ENCODE measurements at places on chromosomes 11 and 22. TPM values are rescaled to one million over a fixed set of nuclear protein-coding genes. Genes with fewer than 3 reads are reported as not detected.

The IGSF9B gene
- 6.8 TPM for polyA plus RNA-seq

GRCh38 chr22:30869667-30870395 is 98.7 kb downstream of the MORC2 start:
- no peak for DNase-seq

The PDGFB gene
- polyA plus RNA-seq, result 15.1 TPM

GRCh38 chr11:132343445-132344175 is 973.2 kb downstream of the NTM start:
- DNase-seq, result no peak

DNA sequence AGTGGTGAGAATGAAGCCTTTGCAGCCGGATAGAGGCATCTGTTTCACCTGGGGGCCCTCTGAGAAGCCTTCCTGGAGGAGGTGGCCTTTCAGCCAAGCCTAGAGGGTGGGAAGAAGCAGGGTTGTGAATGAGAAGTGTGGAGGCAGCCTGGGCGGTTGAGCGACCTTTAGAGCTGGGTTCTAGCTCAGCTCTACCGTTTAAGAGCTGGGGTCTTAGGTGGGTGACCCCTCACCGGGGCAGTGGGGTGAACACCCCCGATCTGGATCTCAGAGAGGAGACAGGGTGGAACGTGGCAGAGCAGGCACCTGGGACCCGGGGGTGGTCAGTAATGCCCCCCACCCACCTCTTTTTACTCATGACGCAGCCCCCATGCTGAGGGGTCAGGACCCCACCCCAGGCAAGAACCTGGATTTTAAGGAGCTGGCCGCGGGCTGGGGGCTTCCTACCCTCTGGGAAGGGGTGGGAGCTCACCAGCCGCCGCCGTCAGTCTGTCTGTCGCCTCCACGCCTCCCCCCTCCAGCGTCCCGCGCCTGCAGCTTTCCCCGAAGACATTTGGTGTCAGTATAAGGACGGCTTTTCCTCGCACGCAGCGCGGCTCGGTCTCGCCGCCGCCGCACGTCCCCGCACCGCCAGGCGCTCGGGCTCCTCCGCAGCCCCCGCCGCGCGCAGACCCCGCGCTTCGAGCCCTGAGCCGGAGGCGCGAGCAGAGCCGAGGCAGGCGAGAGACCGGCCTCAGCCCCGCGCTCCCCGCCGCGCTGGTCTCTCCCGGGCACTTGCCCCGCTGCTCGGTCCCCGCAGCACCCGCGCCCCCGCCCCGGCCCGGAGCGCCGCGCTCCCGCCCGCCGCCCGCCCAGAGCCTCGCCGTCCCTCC is 13.3 kb upstream of the CACNA1I start:
- no peak for DNase-seq

DNA sequence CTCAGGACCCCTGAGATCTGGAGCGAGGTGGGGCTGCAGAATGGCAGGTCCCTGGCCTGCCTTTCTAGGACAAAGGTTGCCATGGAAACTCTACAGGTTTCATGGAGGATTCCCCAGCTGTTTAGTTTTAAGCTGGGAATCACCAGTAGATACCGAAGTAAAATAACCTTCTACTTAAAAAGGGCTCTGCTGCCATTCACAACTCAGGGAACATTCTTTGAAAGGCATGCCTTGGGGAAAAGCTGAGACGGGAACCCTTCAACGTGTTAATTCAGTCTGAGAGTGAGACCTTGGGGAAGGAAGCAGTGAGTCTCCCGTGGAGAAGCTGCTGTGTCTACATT is 493.3 kb downstream of the BRD1 start:
- no peak for DNase-seq

DNA sequence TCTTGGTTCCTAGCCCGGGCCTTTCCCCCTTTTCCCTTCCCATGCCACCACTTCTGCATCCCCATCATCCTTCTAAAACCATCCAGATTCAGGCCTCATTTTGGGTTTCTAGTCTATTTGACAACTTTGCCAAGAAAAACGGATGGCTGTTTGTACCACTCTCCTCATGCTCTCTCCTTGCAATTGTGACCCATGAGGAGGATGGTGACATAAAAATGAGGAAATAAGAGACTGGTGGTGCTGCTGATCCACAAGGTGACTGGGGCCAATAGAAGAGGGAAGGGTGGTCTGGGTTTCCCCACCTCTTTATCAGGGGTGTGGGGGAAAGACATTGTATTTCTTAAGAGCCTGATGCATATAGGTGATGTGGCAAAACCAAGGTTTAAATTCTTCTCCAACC is 1.0 kb downstream of the MS4A4A start:
- DNase-seq, result no peak

- DNase-seq, result no peak
These were observed 62.4 kb upstream of the BMAL1 start for GRCh38 chr11:13215149-13215548.

DNA sequence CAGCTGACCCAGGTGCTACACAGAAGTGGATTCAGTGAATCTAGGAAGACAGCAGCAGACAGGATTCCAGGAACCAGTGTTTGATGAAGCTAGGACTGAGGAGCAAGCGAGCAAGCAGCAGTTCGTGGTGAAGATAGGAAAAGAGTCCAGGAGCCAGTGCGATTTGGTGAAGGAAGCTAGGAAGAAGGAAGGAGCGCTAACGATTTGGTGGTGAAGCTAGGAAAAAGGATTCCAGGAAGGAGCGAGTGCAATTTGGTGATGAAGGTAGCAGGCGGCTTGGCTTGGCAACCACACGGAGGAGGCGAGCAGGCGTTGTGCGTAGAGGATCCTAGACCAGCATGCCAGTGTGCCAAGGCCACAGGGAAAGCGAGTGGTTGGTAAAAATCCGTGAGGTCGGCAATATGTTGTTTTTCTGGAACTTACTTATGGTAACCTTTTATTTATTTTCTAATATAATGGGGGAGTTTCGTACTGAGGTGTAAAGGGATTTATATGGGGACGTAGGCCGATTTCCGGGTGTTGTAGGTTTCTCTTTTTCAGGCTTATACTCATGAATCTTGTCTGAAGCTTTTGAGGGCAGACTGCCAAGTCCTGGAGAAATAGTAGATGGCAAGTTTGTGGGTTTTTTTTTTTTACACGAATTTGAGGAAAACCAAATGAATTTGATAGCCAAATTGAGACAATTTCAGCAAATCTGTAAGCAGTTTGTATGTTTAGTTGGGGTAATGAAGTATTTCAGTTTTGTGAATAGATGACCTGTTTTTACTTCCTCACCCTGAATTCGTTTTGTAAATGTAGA is 1.7 kb downstream of the MALAT1 start:
- no peak for DNase-seq

DNA sequence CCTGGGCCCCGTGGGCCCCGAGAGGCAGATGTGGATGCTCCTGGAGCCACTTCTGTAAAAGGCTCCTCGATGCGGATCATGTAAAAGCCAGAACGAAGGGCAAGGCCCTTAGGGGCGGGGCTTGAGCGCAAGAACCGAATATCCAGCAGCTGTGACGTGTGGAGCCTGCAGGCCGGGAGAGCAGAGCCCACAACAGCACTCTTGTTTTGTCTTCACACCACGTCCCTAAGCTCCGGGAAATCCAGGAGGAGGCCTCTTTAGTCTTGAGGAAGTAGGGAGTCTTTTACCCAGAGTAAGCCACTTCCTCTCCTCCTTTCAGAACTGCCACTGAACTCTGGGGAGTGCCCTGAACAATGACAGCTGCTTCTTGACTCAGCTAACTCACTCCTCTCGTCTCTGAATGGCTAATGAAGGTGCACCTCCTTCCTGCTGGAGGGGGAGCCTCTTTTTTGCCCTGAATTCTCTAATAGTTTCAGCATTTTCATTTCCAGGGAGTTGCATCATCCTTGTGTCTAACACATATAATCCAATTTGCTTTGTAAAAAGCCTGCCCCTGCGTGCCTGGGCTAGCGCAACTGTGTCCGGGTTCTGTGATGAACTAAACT is 12.5 kb downstream of the L3MBTL2 start:
- no peak for DNase-seq

The SCN3B gene
- 2.2 TPM for polyA plus RNA-seq

The AIFM3 gene
- 1.1 TPM for polyA plus RNA-seq

The DDT gene
- 63.9 TPM for polyA plus RNA-seq

- no peak for DNase-seq
These were observed 18.2 kb downstream of the ZBTB16 start for GRCh38 chr11:114077482-114078305.

DNA sequence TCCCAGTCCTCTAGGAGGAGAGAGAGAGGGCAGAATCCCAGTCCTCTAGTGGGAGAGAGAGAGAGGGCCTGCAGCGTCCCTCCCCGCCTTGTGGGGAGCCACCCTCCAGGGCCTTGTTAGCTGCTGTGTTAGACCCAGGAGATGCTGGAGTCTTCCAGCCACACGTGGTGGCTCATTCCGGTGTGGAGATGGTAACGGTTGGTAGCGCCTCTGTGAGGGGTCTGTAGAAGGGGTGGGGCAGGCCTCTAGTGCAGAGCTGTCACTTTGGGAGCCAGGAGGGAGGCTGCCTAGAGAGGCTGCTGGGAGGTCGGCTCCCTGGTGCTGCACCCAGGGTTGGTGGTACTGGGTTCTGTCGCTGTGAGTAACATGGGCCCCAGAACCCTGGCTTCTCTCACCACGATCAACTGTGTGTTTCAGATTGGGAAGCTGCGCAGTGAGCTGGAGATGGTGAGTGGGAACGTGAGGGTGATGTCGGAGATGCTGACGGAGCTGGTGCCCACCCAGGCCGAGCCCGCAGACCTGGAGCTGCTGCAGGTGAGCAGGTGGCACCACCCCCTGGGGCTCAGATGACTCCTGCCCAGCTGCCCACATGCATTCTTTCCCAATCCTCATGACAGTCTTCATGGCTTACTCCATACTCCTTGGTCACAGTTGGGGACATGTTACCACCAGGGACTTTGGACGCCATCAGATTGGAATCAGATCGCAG is 27.3 kb downstream of the TOM1 start:
- no peak for DNase-seq

The LDHAL6A gene
- polyA plus RNA-seq, result 1.1 TPM

DNA sequence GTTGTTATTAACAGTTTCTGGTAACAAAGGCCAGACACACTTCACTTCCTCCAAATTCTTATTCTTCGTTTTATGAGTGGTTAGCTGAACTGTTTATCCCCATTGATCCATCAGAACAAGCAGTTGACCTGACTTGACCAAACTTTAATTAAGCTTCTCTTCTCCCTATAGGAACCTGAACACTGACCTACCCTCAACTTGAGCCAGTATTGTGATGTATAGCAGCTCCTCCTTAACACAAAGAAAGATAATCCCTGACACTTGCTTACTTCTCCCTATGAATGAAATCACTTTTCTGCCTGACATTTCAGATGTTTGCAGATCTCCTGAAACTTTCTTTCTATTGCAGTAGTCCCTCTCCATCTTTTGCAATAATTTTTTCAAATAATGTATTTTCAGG is 41.9 kb downstream of the ANO5 start:
- no peak for DNase-seq

DNA sequence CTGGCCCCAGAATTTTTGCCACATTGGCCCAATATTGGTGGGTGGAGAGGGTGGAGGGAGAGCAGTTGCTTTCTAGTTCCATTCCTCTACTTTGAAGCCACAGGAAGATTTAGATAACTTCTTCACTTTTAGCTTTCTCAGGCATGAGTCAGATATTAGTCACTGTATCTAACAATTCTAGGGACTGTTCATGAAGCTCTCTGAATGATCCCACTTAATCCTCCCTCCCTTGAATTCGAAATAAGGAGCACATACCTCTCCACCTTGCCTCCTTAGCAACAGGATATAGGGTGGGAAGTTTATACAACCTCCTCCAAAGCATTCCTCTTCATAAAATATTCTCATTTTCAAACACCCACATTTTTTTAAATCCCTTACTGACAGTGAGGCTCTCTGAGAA is 13.5 kb downstream of the FSHB start:
- no peak for DNase-seq

DNA sequence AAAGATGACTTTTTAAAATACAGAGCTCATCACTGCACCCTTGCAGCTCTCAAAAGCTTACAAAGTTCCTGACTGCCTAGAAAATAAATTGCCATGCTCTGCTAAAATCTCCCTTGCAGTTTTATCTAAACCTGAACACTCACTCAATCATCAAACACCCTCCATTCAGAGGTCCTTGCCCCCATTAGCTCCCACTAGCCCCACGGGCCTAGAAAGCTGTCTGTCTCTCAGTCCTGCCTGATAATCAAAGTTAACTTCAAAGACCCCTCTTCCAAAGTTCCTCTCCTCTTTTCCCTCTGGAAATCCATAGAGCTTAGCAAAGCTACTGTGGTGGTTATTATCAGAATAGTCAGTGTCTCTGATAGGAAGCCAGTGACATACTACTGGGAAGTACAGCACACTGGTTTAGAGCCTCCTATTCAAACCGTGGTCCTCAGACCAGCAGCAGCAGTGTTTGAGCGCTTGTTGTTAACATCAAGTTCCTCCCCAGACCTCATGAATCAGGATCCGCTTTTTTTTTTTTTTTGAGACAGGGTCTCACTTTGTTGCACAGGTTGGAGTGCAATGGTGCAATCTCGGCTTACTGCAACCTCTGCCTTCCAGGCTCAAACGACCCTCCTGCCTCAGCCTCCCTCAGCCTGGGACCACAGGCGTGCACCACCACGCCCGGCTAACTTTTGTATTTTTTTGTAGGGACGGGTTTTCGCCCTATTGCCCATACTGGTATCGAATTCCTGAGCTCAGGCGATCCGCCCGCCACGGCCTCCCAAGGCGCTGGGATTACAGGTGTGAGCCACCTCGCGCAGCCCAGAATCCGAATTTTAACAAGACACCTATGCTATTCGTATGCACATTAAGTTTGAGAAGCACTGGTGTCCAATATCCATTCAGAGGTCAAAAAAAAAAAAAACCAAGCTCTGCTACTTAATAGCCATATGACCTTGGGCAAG is 1.2 kb downstream of the NDUFC2 start:
- DNase-seq, result no peak

The FDX1 gene
- polyA plus RNA-seq, result 23.0 TPM

DNA sequence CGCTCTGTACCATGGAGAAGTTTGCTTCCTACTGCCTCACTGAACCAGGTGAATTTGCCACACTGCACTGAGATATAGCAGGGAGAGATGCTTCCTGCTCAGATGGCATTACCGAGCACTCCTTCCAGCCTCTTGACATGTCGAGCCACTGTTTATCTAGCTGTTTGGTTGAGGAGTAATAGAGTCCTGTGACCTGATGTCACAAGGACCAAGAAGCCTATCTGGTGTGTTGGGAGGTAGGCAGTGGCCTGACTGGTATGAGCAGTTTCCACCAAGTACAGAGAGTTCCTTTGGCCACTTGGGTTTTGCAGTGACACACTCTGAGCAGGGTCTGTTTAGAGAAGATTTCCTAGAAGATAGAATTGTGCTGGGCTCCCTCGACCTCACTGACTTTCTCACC is 5.2 kb downstream of the ACAD8 start:
- DNase-seq, result no peak

The FGF19 gene
- 2.0 TPM for polyA plus RNA-seq

DNA sequence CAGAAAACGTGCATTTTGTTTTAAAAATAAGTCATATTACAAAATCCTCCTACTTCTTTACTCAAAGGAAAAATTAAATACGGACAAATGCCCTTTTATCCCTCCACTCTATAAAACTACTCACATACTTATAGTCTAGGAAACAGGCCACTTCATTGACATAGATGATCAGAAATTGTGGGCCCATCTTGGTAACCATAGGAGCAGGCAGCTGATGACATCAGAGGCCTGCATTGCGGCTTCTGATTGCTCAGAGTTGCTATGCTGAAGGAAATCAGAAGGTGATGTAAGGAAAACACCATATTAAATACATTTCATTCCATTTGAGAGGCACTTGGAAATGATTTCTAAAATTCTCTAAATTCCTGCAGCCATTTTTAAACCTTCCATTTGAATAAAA is 27.0 kb downstream of the FAM76B start:
- no peak for DNase-seq
